NCI-H2171 treated with DMSO at 0.1 percent for 48 hours (cell line): ENCODE measurements at places on chromosomes 12 and 14.

DNA sequence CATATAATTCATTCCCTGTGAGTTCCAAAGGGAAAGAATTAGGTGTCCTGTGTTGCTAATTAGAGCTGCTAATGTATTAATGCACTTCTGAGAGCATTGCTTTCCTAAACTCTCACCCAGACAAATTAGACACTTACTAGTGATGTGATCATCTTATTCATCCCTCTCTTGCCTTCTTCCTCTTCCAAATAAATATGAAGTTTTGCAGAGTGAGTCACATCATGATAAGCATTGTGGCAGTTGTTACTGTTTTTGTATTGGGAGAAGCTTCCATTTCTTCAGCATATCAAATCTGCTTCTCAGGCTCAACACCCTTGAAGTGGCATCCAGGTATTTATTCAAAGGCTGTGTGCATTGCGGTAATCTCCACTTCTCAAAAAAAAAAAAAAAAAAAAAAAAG is 37.3 kb upstream of the E2F7 start:
- no peak for DNase-seq

GRCh38 chr12:44118946-44119345 is 283.1 kb downstream of the TMEM117 start:
- DNase-seq, result no peak

DNA sequence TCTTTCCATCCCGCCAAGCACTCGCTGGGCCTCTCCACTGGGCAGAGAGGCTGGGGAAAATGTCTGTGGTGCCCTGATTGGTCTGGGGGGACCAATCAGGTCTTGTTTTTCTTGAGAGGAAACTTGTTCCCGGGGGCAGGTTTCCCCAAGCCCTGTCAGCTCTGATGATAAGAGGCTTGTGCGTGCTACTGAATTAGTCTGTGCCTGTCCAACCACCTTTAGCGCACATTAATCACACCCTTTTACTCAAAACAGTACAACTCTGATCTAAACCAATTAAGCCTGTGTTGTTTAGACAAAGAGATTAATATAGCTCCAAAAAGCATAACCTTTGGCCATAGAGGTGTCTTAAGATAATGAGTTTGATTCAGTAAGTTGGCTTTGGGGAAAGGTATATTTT is 580.4 kb downstream of the VRK1 start:
- DNase-seq, result no peak

DNA sequence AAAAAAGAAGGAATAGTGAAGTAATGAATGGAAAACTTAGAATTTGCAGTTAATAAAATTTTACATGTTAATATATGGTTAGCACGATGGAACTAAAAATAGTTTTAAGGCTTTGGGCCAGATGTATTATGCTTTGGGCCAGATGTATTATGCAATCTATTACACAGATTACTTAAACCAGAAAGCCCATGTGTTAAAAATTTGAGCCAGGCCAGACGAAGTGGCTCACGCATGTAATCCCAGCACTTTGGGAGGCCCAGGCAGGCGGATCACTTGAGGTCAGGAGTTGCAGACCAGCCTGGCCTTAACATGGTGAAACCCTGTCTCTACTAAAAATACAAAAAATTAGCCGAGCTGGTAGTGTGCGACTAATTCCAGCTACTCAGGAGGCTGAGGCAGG is 17.2 kb downstream of the IFT81 start:
- DNase-seq, result no peak

GRCh38 chr12:22527999-22528398 is 16.3 kb downstream of the C2CD5 start:
- DNase-seq, result no peak
